ENCODE measurements at places on chromosomes 5 and 9.

DNA sequence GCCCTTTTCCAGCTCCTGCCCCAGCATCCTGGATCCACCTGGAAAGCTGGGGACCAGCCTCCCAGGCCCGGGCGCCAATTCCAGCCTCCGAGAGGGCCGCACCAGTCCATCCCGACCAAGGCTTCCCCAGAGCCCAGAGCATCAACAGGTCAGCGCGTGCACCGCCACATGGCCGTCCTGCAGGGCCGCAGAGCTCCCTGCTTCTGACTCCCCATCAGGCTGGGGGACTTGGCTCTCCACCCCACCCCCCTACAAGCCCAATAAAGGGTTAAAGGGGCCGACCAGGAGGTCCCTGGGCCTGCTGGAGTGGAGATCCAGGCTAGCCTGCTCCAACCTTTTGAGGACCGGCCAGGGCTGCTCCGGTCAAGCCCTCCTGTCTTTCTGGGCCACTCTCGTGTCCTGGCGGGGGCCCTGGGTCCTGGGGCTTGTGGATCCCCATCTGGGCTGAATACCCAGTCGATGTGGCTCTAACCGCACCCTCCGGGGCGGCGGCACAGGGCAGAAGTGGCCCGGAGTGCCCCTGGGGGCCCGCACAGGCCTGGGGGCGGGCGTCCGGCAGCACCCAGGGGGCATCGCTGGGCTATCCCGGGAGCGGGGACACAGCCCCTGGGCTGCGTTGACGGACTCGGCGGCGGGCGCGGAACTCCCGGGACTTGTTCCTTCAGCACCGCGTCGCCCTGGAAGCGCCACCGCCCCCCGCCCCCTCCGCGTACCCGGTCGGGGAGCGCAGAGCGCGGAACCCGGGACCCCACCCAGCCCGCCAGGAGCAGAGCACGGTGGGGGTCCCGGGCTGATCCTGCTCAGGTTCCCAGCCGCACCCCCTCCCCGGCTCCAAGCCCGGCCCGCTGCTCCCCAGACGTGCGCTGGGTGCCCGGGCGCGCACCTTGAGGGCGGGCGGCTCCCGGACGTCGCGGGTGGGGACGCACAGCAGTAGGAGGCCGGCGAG, 590 bp downstream of the ENTPD2 start:
- no peak for DNase-seq

DNA sequence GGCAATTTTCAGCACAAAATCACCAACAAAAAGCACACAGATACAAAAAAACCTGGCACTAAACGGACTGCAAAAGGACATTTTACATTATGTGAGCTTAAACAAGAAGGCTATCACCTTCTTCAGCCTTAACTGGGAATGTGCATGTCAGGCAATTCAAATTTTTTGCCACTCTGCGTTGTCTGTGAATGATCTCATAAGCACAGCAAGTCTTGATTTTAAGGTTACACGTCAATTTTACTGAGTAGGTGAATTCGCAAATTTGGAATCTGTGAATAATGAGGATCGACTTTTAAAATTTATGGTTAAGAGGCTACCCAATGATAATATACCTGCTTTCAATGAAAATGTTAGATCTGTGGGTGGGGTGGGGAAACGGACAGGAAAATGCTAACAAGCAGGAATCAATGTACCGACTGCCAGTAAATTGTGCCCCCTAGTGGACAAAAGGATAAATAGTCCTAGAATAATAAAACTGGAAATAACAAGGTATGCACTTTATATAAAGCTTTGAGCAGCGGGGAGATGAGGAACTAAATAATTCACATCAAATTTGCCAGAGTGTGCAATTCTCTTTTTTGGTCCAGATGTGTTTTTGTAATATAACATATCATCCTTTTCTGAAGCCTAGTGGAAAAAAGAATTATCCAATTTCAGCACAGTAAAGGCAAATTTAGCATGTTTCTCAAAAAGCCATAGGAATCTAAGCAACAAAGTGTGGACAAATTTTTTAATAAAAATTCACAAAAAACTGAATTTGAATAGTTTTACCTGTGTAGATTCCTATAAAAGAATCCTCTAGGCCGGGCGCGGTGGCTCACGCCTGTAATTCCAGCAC, 20.5 kb downstream of the EQTN start:
- no peak for DNase-seq

- DNase-seq: peak; percentile 31
Measured at GRCh38 chr9:37935096-37935495, 31.2 kb upstream of the SLC25A51 start.

DNA sequence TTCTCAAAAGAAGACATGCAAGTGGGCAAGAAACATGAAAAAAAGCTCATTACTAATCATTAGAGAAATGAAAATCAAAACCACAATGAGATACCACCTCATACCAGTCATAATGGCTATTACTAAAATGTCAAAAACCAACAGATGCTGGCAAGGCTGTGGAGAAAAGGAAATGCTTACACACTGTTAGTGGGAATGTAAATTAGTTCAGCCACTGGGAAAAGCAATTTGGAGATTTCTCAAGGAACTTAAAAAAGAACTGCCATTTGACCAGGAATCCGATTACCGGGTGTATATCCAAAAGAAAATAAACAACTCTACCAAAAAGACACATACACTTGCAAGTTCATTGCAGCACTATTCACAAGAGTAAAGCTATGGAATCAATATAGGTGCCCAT, 595.4 kb upstream of the RIOK2 start:
- DNase-seq: no peak

GRCh38 chr9:133937120-133937519, 55.0 kb downstream of the VAV2 start:
- no peak for DNase-seq

GRCh38 chr9:110755179-110755578, 86.6 kb downstream of the MUSK start:
- DNase-seq: no peak

GRCh38 chr9:34279411-34279810, 49.7 kb downstream of the KIF24 start:
- no peak for DNase-seq

- DNase-seq: peak; percentile 42
Measured at GRCh38 chr9:19184144-19184917, 46.2 kb upstream of the DENND4C start.

Data from left lung (tissue), 14 donors.